ENCODE measurements at places on chromosomes 16 and 17. TPM values are rescaled to one million over a fixed set of nuclear protein-coding genes. Genes with fewer than 3 reads are reported as not detected.
A peak's percentile ranks its signal among the peaks of the same experiment; 100 is the strongest.

- no peak overlapping the region for H3K4me3 ChIP-seq
- H3K36me3 ChIP-seq, result no peaks in the 10 kb centered on the region
- no peaks in the 10 kb centered on the region for H3K27me3 ChIP-seq
Observed at GRCh38 chr16:85354686-85355514, 242.6 kb upstream of the CIBAR2 start.

DNA sequence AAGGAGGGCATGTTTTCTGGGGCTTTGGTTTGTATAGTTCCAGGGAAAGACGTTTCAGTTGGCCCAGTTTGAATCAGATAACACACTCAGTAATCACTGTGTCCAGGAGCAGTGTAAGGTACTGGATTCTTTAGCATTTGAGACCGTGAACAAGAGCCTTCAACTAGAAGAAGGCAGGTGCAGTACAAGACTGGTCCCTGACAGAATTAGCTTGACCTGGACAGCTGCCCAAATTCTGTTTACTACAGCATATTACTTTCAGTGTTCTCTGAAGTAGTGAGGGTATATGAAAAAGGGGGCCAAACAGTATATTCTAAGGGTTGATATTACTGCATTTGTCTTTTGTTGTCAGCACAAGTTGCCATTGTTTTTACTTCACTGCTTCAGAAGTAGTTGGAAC, 81.3 kb downstream of the COX10 start:
- no peaks in the 10 kb centered on the region for H3K4me1 ChIP-seq
- no peak for DNase-seq
- no peak overlapping the region for H3K4me3 ChIP-seq
- no peaks in the 10 kb centered on the region for H3K27me3 ChIP-seq
- no peaks in the 10 kb centered on the region for H3K36me3 ChIP-seq
- no peak overlapping the region for H3K27ac ChIP-seq

DNA sequence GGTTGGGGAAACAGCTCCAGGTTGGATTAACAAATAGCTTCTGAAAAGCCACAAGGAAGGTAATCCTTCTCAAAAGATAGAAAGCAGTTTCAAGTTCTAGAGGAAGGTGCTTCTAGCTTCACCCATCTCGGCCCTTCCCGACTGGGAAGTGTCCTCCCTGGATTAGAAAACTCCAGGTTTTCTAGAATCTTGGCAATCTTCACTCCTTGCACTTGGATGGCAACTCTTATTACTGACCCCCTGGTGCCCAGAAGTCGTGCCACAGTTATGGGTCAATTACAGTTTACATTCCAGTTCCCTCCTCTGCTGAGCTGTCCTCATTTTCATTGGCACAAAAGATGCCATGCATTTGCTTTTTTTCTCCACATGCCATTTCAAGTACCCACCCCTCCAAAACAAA, 65.6 kb downstream of the SMG6 start:
- H3K36me3 ChIP-seq, result peaks cover 66% of the 10 kb centered on the region
- H3K27me3 ChIP-seq, result no peaks in the 10 kb centered on the region
- no peak overlapping the region for H3K4me3 ChIP-seq

DNA sequence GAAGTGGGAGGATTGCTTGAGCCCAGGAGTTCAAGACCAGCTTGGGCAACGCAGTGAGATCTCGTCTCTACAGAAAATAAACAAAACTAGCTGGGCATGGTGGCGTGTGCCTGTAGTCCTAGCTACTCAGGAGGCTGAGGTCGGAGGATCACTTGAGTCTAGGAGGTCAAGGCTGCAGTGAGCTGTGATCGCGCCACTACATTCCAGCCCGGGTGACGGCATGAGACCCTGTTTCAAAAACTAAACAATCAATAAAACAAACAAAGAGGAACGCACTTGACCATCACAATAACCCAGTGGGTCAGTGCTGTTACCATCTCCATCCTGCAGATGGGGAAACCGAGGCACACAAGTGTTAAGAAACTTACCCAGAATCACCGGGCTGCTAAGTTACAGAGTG, 13.7 kb downstream of the ZNF500 start:
- no peak for DNase-seq
- no peak overlapping the region for H3K27ac ChIP-seq
- no peaks in the 10 kb centered on the region for H3K4me1 ChIP-seq
- no peaks in the 10 kb centered on the region for H3K27me3 ChIP-seq
- peaks cover 46% of the 10 kb centered on the region for H3K36me3 ChIP-seq
- no peak overlapping the region for H3K4me3 ChIP-seq

DNA sequence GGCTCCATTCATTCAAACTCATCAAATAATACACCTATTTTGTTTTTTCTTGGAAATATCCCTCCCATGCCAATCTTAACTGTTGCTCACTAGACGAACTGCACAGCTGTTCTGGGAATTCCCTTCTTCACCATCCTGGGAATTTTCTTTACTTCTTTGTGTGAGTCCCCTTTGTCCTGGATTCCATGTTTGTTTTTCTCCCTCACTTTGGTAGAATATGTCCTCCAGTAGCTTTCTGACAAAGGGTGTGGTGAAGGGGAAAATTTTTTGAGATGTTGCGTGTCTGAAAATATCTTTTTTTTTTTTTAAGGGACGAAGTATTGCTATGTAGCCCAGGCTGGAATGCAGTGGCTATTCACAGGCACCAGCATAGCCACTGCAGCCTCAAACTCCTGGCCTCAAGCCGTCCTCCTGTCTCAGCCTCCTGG, 17.2 kb upstream of the UTP6 start:
- H3K36me3 ChIP-seq, result no peaks in the 10 kb centered on the region
- H3K4me3 ChIP-seq, result no peak overlapping the region
- H3K4me1 ChIP-seq, result peaks cover 11% of the 10 kb centered on the region

DNA sequence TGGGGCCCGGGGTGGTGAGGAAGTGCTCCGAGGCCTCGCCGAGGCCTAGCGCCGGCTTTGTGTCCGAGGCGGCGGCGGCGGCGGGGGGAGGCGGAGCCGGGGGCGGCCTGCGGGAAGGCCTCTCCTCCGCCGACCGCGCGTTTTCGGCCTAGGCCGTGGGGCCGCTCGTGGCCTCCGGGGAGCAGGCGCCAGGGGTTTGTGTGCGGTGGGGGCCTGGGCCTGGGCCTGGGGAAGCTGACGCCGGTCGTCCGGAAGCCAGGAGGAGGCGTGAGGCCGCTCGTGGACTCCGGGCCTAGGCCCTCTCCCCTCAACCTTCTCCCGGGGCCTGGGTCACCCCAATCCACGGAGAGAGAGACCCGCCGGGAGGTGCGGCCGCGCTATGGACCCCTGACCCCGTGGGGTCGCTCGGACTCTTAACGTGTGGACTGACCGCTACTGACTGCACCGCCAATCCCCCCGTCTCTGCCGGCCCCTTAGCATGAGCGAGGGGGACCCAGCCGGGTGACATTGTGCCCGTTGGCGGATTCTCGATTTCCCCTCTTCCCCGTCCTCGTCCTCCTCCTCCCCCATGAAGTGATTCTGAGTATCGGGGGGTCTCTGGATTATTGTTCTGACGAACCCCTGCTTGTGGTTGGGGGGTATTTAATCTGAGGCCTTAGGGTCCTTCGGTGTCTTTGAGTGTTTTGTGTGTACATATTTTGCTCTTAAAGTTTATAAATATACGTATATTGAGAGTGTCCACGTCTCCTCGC, 660 bp downstream of the RBBP6 start:
- peaks cover 51% of the 10 kb centered on the region for H3K4me1 ChIP-seq
- H3K36me3 ChIP-seq, result no peaks in the 10 kb centered on the region
- H3K27me3 ChIP-seq, result no peaks in the 10 kb centered on the region

- no peak overlapping the region for H3K27ac ChIP-seq
- no peak overlapping the region for H3K4me3 ChIP-seq
- peaks cover 30% of the 10 kb centered on the region for H3K4me1 ChIP-seq
- DNase-seq, result no peak
- no peaks in the 10 kb centered on the region for H3K27me3 ChIP-seq
Observed at GRCh38 chr16:4175849-4176248, 59.6 kb upstream of the ADCY9 start.

DNA sequence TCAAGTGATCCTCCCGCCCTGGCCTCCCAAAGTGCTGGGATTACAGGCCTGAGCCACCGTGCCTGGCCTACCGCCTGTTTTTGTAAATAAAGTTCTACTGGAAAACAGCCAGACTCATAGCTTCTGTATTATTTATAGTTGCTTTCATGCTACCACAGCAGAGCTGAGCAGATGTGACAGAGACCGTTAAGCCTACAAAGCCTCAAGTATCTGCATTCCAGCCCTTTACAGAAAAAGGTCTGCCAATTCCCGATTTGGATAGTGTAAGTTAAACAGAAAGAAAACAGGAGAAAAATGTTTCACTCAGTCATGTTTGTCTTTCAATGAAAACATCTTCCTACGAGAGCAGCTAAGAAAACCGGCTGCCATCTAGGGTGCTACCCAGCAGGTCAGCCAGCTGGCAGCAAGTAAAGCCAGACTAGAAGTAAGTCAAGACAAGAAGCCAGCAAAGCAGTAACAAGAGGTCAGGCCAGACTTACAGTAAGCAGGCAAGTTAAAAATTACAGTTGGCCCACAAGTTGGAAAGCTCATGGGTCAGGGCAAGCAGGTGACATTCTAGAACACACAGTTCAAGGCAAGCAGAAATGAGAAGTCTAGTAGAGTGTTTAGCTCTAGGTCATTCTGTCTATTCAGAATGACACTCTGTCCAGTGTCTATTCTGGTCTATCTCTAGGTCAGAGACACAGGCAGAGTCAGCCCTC, 17.7 kb downstream of the NCBP3 start:
- no peaks in the 10 kb centered on the region for H3K27me3 ChIP-seq
- H3K4me3 ChIP-seq, result no peak overlapping the region
- no peak for DNase-seq
- peaks cover 15% of the 10 kb centered on the region for H3K36me3 ChIP-seq

GRCh38 chr17:80826955-80827645, 164.5 kb upstream of the CHMP6 start:
- H3K27me3 ChIP-seq, result no peaks in the 10 kb centered on the region
- peak overlapping the region; percentile 56 for H3K27ac ChIP-seq
- peaks cover 49% of the 10 kb centered on the region for H3K36me3 ChIP-seq
- no peak overlapping the region for H3K4me3 ChIP-seq
- DNase-seq, result no peak
- peaks cover 15% of the 10 kb centered on the region for H3K4me1 ChIP-seq

DNA sequence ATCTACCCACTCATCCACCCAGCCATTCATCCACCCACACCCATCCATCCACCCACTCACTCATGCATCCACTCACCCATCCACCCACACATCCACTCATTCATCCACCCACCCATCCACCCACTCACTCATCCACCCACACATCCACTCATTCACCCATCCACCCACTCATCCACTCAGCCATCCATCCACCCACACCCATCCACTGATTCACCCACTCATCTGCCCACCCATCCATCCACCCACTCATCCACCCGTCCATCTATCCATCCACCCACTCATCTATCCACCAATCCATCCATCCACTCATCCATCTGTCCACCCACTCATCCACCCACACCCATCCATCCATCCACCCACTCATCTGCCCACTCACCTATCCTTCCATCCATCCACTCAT, 17.3 kb downstream of the NATD1 start:
- no peaks in the 10 kb centered on the region for H3K36me3 ChIP-seq
- no peaks in the 10 kb centered on the region for H3K4me1 ChIP-seq
- no peaks in the 10 kb centered on the region for H3K27me3 ChIP-seq
- no peak for DNase-seq
- H3K27ac ChIP-seq, result no peak overlapping the region
- H3K4me3 ChIP-seq, result no peak overlapping the region

GRCh38 chr17:48564188-48565021, 13.7 kb downstream of the HOXB4 start:
- H3K4me1 ChIP-seq, result peaks cover 77% of the 10 kb centered on the region
- no peak for DNase-seq
- H3K36me3 ChIP-seq, result no peaks in the 10 kb centered on the region
- H3K4me3 ChIP-seq, result peak overlapping the region; percentile 37
- peak overlapping the region; percentile 89 for H3K27ac ChIP-seq

- peak overlapping the region; percentile 80 for H3K27ac ChIP-seq
- no peaks in the 10 kb centered on the region for H3K36me3 ChIP-seq
- H3K4me3 ChIP-seq, result peak overlapping the region; percentile 51
- H3K27me3 ChIP-seq, result no peaks in the 10 kb centered on the region
- peaks cover 26% of the 10 kb centered on the region for H3K4me1 ChIP-seq
Observed at GRCh38 chr17:6756425-6757031, 682 bp downstream of the XAF1 start.

GRCh38 chr16:61814726-61815347, 221.4 kb downstream of the CDH8 start:
- H3K27me3 ChIP-seq, result no peaks in the 10 kb centered on the region
- DNase-seq, result no peak
- H3K27ac ChIP-seq, result no peak overlapping the region
- H3K4me1 ChIP-seq, result no peaks in the 10 kb centered on the region

GRCh38 chr17:28194382-28194781, 124.6 kb upstream of the TMEM97 start:
- H3K27me3 ChIP-seq, result no peaks in the 10 kb centered on the region
- no peak for DNase-seq
- H3K36me3 ChIP-seq, result no peaks in the 10 kb centered on the region
- no peak overlapping the region for H3K4me3 ChIP-seq
- H3K4me1 ChIP-seq, result peaks cover 15% of the 10 kb centered on the region

GRCh38 chr16:67199808-67200198, 872 bp downstream of the ELMO3 start:
- peak overlapping the region; percentile 82 for H3K27ac ChIP-seq
- no peaks in the 10 kb centered on the region for H3K27me3 ChIP-seq
- H3K4me3 ChIP-seq, result peak overlapping the region; percentile 64
- no peak for DNase-seq
- H3K36me3 ChIP-seq, result peaks cover 57% of the 10 kb centered on the region

GRCh38 chr16:81671738-81672597, 107.1 kb upstream of the PLCG2 start:
- H3K27me3 ChIP-seq, result no peaks in the 10 kb centered on the region
- H3K4me3 ChIP-seq, result no peak overlapping the region
- H3K36me3 ChIP-seq, result peaks cover 25% of the 10 kb centered on the region
- no peak for DNase-seq

- H3K27me3 ChIP-seq, result peaks cover 100% of the 10 kb centered on the region
- no peaks in the 10 kb centered on the region for H3K36me3 ChIP-seq
- no peak overlapping the region for H3K4me3 ChIP-seq
- no peak for DNase-seq
- H3K4me1 ChIP-seq, result peaks cover 31% of the 10 kb centered on the region
Observed at GRCh38 chr16:86570558-86571529, 4.2 kb downstream of the FOXC2 start.

DNA sequence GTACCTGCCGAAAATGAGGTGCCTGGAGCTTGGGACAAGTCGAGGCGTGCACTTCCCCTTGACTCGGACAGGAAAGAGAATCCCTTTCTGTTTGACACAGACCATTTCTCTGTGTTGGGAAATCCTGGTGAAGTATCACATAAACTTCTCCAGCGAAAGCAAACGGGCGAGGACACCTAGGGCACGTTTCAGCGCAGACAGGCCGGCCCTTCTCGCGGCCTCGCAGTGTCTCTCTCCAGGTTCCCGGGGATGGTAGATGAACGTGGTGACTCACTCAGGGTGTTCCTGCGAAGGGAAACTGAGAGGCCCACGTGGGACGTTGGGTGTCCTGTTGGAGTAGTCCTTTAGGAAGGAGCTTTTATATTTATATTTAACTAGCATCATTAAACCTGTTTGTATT, 36.3 kb upstream of the ZNF750 start:
- peaks cover 34% of the 10 kb centered on the region for H3K4me1 ChIP-seq
- no peak for DNase-seq
- H3K4me3 ChIP-seq, result no peak overlapping the region
- no peaks in the 10 kb centered on the region for H3K27me3 ChIP-seq
- peak overlapping the region; percentile 95 for H3K27ac ChIP-seq

- H3K36me3 ChIP-seq, result no peaks in the 10 kb centered on the region
- H3K4me3 ChIP-seq, result peak overlapping the region; percentile 31
- DNase-seq, result no peak
- H3K27me3 ChIP-seq, result no peaks in the 10 kb centered on the region
- H3K4me1 ChIP-seq, result peaks cover 59% of the 10 kb centered on the region
Observed at GRCh38 chr17:48571826-48572417, 6.2 kb downstream of the HOXB4 start.

The CCDC57 gene
- total RNA-seq, result 22.1 TPM

The CLEC19A gene
- not detected for total RNA-seq

The EPN3 gene
- total RNA-seq, result 39.3 TPM

The DYNC1LI2 gene
- total RNA-seq, result 76.9 TPM

The FOXF1 gene
- 2.2 TPM for total RNA-seq

The MYO1D gene
- 86.8 TPM for total RNA-seq

The CDK3 gene
- 6.6 TPM for total RNA-seq

The ITGB3 gene
- 0.23 TPM for total RNA-seq

The ABCA3 gene
- total RNA-seq, result 2.3 TPM

All from esophagus squamous epithelium (tissue), 5 donors.